SK-N-SH (cell line): ENCODE measurements at places on chromosomes 7 and 10. TPM values are rescaled to one million over a fixed set of nuclear protein-coding genes. Genes with fewer than 3 reads are reported as not detected.

PNLIP gene
- not detected in 2 replicates for polyA plus RNA-seq

ADCY1 gene
- polyA plus RNA-seq = 0.16 and 0.54 TPM in 2 replicates

GSTO2 gene
- 0.47 and 0.49 TPM in 2 replicates for polyA plus RNA-seq

NPY gene
- 2.6 and 8.2 TPM in 2 replicates for polyA plus RNA-seq

GHRHR gene
- not detected in 2 replicates for polyA plus RNA-seq

CCDC172 gene
- polyA plus RNA-seq = not detected in 2 replicates

CYP2E1 gene
- polyA plus RNA-seq = 0.61 and 1.3 TPM in 2 replicates

HOXA6 gene
- not detected in 2 replicates for polyA plus RNA-seq

HYAL4 gene
- polyA plus RNA-seq = not detected in 2 replicates

STK32C gene
- 27.0 and 27.8 TPM in 2 replicates for polyA plus RNA-seq

TAC1 gene
- not detected in 2 replicates for polyA plus RNA-seq

WNT2 gene
- 0.05 TPM in 1 of 2 replicates, not detected in the other for polyA plus RNA-seq

GJC3 gene
- not detected in 2 replicates for polyA plus RNA-seq

CAMK2B gene
- polyA plus RNA-seq = 0.10 and 0.20 TPM in 2 replicates

SERPINE1 gene
- polyA plus RNA-seq = 4,174 and 5,753 TPM in 2 replicates

KCNIP2 gene
- polyA plus RNA-seq = 1.0 and 1.8 TPM in 2 replicates

TMEM236 gene
- polyA plus RNA-seq = 0.02 TPM in 1 of 2 replicates, not detected in the other

KCTD7 gene
- polyA plus RNA-seq = 19.5 and 27.4 TPM in 2 replicates
